ENCODE measurements at places on chromosomes 7 and 10. TPM values are rescaled to one million over a fixed set of nuclear protein-coding genes. Genes with fewer than 3 reads are reported as not detected.

- no peak for DNase-seq
Measured at GRCh38 chr7:71886046-71886445, 526.1 kb downstream of the CALN1 start.

DNA sequence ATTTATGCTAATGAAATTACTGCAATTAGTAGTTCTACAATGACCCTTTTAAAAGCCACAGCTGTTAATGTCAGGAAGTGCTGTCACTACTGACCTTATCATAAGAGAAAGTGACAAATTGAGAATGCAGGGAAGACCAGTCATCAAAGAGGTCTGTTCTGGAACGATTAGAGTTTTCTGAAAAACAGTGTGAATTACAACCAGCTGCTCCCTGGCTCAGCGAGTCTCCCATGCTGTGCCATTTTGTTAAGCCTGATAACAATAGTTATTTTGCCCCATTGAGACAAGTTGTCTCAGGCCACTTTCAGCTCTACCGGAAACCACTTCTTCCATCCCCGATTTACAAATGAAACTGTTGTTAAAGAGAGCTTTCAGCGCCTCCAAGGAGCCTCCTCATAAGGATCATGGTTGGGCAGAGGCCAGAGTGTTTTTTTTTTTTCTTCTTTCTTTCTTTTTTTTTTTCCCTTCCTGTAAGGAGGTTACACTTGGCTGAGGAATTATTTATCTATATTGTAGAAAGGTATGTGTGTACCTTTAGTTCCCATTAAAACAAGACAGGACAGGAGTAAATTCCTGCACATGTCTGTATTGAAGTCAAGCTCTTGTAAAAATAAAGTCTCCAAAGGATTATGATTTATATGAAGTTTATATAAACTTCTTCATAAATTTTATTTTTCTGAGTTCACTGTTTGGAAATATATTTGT is 173.6 kb downstream of the CDCA7L start:
- no peak for DNase-seq

GRCh38 chr7:140972876-140973829 is 41.6 kb downstream of the MRPS33 start:
- DNase-seq: no peak

GRCh38 chr7:48112401-48113165 is 23.5 kb downstream of the UPP1 start:
- no peak for DNase-seq

FAM20C gene
- 57.0 TPM for total RNA-seq

- DNase-seq: no peak
Measured at GRCh38 chr7:70638158-70639107, 493.5 kb upstream of the GALNT17 start.

DNA sequence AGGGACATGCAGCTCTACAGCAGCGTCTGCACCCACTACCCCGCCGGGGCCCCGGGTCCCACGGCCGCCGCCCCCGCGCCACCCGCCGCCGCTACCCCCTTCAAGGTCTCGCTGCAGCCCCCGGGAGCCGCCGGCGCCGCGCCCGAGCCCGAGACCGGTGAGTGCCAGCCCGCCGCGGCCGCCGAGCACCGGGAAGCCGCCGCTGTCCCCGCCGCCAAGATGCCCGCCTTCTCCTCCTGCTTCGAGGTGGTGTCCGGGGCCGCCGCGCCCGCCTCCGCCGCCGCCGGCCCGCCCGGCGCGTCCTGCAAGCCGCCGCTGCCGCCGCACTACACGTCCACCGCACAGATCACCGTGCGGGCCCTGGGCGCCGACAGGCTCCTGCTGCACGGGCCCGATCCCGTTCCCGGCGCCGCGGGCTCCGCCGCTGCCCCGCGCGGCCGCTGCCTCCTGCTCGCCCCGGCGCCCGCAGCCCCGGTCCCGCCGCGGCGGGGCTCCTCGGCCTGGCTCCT is 631 bp downstream of the OTUD1 start:
- no peak for DNase-seq

DNA sequence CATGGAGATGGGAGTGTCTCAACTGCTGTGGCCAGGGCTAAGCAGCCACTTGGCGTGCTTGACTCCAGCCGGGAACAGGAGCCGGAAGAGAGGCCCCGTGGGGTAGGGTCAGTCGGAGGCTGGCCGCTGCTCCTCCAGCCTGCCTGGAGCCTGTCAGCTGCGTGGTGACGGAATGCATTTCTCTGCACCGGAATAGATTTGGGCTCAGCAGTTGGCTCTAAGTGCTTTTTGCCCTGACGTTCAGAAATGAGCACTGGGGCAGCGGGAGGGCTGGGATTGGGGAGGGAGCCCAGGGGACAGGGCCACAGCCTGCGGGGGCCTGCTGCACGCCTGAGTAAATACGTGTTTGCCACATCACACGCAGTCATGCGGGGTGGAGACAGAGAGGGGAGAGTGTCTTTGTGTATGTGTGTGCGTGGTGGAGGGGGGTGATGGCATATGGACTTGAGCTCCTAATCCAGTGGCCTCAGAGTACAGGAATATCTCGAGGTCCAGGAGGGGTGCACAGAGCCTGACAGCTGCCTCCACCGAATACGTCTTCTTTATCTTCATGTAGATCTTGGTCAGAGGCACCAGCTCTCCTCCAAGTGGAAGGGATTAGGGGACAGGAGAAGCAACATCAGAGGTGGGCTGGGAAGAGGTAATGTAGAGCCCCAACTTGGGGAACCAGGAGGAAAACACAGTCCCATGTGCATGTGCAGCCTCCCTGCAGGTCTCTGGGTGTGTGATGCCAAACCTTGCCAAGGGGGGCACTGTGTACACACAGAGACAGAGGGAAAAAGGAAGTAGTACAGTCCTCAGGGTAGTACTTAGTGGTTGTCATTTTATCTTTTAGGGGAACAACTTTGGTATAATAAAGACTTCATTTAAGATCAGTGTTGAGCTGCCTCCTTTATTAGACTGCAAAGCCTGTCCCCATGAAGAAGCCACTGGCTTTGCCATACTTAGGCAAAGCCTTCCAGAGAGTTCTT is 151.4 kb downstream of the CDH23 start:
- DNase-seq: peak; percentile 72

DNA sequence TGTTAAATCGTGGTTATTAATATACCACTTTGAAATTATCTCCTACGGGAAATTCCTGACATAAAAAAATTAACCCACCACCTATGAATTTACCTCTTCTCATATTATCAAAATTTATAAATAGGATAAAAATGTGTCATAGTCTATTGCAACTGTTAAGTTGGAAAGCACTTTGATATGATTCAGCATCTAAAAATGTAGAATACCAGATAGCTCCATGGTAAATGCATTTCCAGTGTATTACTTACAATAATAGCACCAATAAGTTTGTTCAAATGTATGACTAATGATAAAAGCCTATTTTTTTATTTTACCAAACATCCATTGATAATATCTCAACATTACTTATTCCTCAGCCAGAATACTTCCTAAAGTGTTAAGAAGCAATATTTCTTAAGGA is 13.6 kb upstream of the KCND2 start:
- no peak for DNase-seq

SAP25 gene
- total RNA-seq: 13.6 TPM

GRCh38 chr7:120695848-120696247 is 162.1 kb downstream of the TSPAN12 start:
- DNase-seq: no peak

- DNase-seq: no peak
Measured at GRCh38 chr10:109358325-109358724, 565.0 kb downstream of the XPNPEP1 start.

DNA sequence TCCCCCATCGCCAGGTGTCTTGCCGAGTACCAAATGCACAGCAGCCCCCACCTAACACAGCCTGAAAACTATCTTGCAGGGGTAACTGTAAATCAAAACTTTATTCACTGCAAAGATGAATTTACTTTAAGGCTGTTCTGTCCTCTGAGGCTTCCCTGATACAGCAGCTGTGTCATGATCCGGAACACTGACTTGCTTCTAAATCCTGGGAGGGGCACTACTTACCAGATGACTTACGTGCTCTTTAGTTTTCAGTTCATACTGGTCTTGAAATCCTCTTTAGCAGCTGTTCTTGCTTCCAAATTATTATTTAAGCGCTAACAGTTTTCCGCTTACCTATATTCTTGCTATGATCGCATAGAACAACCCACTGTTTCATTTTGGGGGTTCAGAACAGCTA is 4.9 kb downstream of the DYNC1I1 start:
- no peak for DNase-seq

DNA sequence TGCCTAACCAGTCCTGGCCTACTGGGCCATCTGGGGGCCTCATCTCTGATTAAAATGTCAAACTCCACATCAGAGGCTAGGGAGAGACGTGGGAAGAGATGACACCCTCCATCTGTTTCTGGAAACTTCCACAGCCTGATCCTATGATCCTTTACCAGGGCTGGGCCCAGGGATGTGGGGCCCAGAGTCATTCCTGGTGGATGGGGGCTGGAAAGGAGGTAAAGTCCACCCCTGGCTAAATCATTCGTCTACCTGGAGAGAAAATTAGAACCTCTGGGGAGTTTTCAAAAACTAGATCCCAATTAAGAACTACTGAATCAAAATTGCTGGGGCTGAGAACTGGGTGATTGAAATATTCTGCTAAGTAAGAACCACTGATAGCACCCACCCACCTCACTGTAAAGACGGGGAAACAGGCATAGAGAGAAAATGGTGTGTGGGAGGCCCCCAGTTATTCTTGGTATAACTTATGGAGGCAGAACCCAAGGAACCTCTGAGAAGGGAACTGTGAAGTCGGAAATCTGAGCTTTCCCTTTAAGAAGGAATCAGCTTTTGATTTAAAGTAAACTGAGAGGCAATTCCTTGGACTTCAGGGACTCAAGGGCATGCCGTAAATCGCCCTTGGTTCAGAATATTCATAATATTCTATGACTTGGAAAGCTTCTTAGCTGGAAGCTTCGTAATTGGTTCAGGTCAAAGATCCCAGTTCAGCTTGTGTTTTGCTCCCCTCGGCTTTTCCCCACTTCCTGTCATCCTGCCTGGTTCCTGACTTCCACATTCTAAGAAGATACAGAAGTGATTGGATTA is 53.1 kb downstream of the PRKAG2 start:
- DNase-seq: no peak

GRCh38 chr10:127123626-127124025 is 72.8 kb downstream of the INSYN2A start:
- no peak for DNase-seq

TEX47 gene
- total RNA-seq: not detected

DNA sequence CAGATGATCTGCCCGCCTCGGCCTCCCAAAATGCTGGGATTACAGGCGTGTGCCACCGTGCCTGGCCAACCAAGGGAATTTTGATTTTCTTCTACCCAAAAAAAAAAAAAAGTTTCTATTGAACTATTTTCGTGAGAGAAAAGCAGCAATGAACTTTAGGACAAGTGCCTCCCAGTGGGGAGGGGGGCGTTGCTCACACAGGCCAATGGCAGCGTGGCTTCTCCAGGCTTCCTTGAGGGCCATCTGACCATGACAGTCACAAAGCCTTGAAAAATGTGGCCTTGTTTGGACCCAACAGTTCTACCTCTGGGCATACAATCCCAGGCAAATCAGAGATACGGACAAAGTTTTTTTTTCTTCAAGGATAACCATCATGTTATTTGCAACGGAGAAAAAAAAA is 56.0 kb downstream of the TNRC18 start:
- DNase-seq: no peak

LIPN gene
- 0.31 TPM for total RNA-seq

GRCh38 chr7:119988401-119988800 is 284.6 kb upstream of the KCND2 start:
- no peak for DNase-seq

FKBP14 gene
- 15.2 TPM for total RNA-seq

- no peak for DNase-seq
Measured at GRCh38 chr10:13629116-13629515, 42.4 kb downstream of the PRPF18 start.

RNF32 gene
- total RNA-seq: 3.2 TPM

DNA sequence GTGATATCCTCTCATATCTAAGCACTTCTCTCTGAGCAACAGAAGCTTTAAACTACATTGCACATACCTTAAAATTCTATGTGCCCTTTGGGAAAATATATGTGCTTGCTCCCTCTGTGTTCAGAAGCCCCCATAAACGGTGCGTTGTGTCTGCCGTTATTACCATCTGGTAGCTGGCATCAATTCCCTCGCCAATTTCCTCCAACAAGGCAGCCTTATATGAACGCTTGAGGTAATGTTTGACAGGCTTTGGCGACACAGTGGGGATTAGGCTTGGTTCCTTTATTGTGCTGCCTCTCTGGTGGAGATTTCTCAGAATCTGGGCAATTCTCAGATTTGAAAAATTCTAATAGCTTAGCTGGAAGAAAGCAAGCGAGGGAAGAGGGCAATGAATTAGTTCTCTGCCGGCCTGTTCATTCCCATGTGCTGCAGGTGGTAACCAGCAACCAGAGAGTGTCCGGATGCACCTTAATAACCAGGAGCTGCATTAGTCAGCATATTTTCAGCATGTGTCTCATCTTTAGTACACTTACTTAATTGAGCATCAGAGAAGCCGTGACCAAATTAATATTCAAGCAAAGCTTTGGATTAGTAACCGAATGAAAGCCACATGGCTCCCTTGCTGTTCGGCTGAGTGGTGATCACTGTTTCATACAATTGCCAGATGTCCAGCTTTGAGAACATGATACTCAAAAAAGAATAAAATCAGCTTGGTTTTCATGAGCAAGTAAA is 7.3 kb upstream of the PPP1R17 start:
- DNase-seq: no peak

- DNase-seq: no peak
Measured at GRCh38 chr7:27606270-27607209, 56.1 kb downstream of the HIBADH start.

RBM20 gene
- total RNA-seq: 0.67 TPM

GRCh38 chr10:71431239-71432100 is 34.8 kb downstream of the CDH23 start:
- peak; percentile 60 for DNase-seq

GRCh38 chr7:130013241-130013640 is 37.9 kb downstream of the ZC3HC1 start:
- DNase-seq: no peak

GRCh38 chr10:1061930-1062774 is 6.0 kb downstream of the WDR37 start:
- DNase-seq: no peak

DNA sequence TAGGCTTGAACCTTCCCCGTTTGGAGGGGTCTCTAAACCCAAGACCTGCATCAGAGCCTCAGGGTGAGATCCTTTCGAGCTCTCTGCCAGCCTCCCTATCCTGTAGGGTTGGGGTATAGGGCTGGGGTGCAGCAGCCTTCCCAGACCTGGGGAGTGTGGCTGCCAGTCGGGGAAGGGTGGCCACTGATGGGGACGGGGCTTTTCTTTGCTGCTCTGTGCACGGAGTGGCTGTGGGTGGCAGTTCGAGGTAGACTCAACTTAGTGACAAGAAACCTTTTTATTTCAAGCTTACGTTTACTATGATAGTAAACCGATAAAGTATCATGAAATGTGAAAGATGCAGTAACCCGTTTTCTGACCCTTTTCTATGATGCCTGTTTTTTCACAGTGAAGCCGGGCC is 13.0 kb downstream of the ZNF316 start:
- DNase-seq: peak; percentile 38

- DNase-seq: no peak
Measured at GRCh38 chr7:374706-375311, 84.8 kb downstream of the FOXL3 start.

MYH16 gene
- not detected for total RNA-seq

GHRHR gene
- total RNA-seq: 1.2 TPM
